ENCODE measurements at places on chromosomes 13 and 19. TPM values are rescaled to one million over a fixed set of nuclear protein-coding genes. Genes with fewer than 3 reads are reported as not detected.

ITGBL1 gene
- 0.64 TPM for total RNA-seq

ZNF418 gene
- 2.6 TPM for total RNA-seq

GRCh38 chr19:3304871-3305423 lies 61.4 kb upstream of the NFIC start:
- peak; percentile 76 for DNase-seq

- no peak for DNase-seq
These were observed 39.2 kb downstream of the MTMR6 start for GRCh38 chr13:25248071-25248470.

MISP3 gene
- total RNA-seq = 7.4 TPM

GRCh38 chr13:95235199-95235756 lies 66.0 kb downstream of the ABCC4 start:
- DNase-seq = no peak

GRCh38 chr19:36573895-36574720 lies 1.0 kb upstream of the ZNF529 start:
- DNase-seq = no peak

GRCh38 chr19:49315111-49315510 lies 9.9 kb downstream of the SLC6A16 start:
- no peak for DNase-seq

DNA sequence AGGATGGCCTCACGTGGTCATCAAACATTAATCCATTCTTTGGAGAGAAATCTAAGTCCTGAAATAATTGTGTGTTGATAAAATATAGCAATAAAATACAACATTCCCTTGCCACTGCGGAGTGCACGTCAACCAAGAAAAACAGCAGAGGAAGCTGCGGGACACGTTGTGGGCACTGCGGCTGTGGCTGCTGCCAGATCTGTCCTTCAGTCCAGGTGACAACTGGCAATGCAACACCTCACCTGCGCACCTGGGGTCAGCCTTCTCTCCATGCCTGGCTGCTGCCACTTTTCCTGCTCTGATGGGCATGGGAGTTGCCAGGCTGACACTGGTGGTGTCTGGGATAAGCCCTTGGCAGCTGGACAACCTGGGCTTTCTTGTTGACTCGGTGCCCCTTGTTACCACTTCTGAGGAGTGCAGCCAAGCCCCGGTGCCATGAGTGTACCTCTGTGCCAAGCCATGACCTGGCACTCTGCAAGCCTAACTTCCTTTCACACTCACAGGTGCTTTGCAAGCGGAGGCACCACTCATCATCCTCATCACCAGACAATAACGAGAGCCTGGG lies 251.6 kb upstream of the TSHZ3 start:
- DNase-seq = no peak

GRCh38 chr19:15780610-15781418 lies 6.6 kb upstream of the OR10H5 start:
- peak; percentile 44 for DNase-seq

THSD8 gene
- 2.0 TPM for total RNA-seq

DNA sequence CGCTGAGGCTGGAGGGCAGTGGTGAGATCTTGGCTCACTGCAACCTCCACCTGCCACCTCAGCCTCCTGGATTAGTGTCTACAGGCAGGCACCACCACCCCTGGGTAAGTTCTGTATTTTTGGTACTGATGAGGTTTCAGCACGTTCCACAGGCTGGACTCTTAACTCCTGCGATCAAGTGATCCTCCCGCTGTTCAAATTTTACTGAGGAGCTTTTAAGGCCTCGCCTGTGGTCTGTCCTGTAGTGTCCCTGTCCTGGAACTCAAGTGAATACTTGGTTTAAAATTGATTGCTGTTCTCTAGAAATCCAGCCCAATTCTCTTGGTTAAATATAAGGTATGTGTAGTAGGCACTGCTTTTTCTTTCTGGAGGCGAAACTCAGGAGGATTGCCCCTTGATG lies 65.2 kb downstream of the DPRX start:
- no peak for DNase-seq

LILRA2 gene
- total RNA-seq = 3.8 TPM

DNA sequence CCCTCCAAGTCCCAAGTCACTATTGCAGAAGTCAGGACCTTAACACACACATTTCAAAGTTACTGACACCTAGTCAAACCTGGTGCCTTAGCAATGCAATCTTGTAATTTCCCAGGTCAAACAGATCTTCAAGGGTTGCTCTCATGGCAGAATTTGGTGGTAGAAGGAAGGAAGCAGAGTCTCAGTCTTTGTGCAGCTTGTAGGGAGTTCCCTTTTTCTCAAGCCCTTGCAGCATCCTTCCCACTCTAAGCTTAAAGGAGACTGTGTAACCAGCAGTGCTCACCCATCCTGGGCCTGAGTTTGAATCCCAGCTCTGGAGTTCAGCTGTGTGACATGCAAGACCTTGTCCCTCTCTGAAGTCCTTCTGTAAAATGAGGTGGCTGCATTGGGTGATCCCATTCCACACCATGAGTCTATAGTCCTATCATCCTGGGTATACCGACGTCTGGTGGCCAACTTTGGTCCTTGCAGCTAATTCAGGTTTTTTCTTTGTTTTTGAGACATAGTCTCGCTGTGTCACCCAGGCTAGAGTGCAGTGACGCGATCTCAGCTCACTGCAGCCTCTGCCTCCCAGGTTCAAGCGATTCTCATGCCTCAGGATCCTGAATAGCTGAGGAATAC lies 9.8 kb downstream of the SIGLEC10 start:
- no peak for DNase-seq

LGALS14 gene
- not detected for total RNA-seq

GRIK5 gene
- total RNA-seq = not detected

GRCh38 chr19:55648585-55649267 lies 714 bp downstream of the CCDC106 start:
- DNase-seq = no peak

DNA sequence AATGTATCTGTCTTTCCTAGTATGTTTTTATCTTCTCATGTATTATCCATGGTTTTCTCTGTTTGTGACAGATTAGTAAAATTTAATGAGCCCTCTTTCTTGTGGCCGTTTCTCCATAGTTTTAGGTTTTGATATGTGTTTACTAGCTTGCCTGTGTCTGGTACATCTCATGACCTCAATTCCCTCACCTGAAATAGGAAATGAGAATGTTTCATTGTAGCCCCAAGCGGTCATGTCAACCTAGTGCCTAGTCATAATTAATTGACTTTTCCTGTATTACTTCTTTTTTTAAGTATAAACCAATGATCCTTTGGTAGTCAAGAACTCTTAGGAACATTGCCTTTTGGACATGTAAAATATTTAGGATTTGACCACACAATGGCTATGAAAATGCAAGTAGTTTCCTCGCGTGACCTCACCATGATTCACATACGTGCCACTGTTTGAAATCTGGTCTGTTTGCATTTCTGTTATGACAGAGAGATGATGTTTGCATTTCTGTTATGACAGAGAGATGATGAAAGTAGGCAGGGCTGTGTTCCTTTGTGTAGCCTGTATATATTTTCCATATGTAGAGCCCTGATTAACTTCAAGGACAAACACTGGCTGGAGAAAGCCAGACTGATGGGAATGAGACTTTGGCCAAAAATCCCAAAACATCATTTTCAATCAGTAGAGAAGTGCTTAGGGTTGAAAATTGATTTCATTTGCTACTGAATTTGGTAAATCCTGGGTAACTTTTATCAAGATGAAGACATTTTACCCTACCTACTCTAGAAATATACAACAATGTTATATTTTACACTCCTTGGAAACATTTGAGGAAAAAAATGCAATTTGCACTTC lies 104.8 kb downstream of the TNFRSF19 start:
- DNase-seq = no peak

GRCh38 chr13:71169180-71169579 lies 697.8 kb downstream of the DACH1 start:
- DNase-seq = no peak

DNA sequence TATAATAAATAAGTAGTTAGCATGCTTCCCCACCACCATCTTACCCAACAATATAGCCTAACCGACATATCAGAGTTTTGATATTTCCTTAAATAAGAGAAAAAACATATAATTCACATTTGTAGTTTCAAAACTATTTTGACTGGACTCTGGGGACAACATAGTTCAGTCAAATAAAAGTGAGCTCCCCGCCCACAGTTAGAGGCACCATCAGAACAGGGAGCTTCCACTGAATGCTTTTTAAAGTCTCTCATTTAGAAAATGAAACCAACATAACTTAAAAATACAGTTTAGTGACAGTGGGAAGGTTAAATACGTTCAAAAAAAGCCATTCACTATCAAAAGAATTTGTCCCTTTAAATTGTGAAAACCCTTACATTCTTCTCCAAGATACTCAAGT lies 92.8 kb downstream of the EPSTI1 start:
- no peak for DNase-seq

MTIF3 gene
- total RNA-seq = 29.8 TPM

DNA sequence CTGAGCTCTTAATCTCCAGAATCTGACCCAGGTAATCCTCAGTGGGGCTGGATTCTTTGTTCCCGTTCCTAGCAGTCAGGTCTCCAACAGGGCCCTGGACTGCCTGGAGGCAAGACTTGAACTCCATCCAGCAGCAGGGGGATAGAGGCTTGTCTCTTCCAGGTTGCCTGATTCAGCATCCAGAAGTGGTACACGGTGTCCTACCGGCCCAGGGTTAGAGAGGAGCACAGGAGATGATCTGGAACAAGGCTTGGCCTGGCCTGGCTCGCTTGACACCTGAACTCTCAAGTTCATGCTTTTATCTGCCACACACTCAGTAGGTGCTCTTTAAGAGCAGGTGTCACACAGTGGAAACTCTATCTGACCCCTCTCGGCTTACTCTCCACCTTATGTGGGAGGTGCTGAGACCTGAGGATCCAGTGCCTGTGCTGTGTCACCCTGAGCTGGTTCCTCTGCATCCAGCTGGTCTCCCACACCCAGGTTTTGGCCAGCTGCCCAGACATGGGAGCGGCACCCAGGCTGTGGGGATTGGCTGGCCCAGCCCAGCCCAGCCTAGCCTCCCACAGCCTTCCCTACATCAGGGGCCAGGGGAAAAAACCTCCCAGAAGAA lies at the start of gene CYP4F3:
TSS of gene CYP4F3 (plus strand) at position 604 of the 610 bp plus-strand sequence. CDS start 519 bp downstream, outside the sequence.
- DNase-seq = peak; percentile 98

GRCh38 chr13:79482281-79482970 lies 1.5 kb downstream of the NDFIP2 start:
- no peak for DNase-seq

SBNO2 gene
- 24.4 TPM for total RNA-seq

DNA sequence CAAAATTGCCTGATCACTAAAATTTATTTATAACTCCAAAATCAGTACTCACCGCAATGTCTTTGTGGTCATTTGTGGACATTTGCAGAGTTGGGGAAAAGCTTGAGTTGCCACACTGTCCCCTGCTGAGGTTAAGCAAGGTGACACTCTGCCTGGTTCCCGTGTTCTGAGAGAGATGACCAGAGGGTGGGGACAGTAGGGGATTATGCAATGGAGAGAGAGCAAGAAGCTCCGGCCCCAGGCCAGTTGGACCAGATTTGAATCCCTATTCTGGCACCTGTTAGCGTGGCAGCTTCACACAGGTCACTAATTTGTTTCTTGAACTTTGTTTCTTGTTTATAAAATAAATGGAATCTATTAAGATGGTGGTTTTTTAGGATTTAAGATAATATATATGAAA lies 17.8 kb downstream of the ERCC5 start:
- DNase-seq = peak; percentile 82

MRPL4 gene
- total RNA-seq = 109 TPM

DNA sequence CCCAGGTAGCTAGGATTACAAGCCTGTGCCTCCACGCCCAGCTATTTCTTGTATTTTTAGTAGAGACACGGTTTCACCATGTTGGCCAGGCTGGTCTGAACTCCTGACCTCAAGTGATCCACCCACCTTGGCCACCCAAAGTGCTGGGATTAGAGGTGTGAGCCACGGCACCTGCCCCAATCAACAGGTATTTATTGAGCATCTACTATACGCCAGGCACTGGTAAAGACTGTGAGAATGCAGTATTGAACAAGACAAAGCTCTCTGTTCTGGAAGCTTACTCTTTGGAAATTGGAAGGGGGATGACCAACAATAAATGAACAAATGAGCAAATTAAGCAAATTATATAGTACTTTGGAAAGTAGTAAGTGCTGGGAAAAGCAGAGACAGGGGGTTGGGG lies 21.4 kb upstream of the ERCC1 start:
- DNase-seq = no peak

DNA sequence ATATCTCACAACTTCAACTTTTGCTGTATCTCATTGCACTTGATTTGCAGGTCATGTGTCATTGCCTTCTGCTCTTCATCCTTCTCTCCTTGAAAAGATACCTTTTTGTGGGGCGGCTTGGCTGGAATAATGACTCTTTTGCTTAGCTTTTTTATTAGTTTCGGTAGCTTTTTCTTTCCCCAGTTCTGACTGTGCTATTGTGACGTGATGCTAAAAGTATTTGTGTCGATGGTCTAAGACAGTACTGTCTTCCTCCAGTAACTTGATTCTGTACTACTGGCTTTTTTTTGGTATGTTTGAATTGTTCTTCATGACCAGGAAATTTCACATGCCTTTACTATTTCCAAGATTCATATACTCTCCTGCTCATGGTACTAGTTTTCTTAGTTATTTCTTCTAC lies 63.1 kb downstream of the SLITRK1 start:
- DNase-seq = no peak

DNA sequence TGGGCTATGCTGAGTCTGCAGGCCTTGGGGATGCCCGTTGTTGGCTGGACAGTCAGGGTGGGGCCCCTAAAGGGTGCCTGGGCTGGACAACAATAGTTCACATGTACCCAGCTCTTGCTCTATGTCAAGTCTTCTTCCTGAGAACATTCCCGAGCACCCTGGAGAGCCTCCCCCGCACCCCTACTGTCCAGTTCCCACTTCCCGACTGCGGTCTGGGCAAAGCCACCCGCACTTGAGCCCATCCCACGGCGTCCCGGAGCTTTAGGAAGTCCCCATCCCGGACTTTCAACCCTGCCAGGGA lies 1.1 kb upstream of the MPND start:
- DNase-seq = no peak

FCAR gene
- total RNA-seq = 0.22 TPM

DNA sequence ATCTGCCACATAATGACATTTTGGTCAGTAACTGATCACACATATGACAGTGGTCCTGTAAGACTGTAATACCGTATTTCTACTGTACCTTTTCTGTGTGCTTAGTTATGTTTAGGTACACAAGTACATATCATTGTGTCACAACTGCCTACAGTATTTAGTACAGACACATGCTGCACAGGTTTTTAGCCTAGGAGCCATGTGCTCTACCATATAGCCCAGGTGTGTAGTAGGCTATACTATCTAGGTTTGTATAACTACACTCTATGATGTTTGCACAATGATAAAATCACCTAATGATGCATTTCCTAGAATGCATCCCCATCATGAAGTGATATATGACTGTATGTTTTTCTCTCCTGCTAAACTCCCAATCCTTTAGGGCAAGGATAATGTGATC lies 61.2 kb upstream of the MIR17HG start:
- DNase-seq = no peak

ZNF345 gene
- 2.4 TPM for total RNA-seq

Data from right lobe of liver (tissue), 6 donors.